ENCODE measurements at places on chromosomes 3 and 15.

DNA sequence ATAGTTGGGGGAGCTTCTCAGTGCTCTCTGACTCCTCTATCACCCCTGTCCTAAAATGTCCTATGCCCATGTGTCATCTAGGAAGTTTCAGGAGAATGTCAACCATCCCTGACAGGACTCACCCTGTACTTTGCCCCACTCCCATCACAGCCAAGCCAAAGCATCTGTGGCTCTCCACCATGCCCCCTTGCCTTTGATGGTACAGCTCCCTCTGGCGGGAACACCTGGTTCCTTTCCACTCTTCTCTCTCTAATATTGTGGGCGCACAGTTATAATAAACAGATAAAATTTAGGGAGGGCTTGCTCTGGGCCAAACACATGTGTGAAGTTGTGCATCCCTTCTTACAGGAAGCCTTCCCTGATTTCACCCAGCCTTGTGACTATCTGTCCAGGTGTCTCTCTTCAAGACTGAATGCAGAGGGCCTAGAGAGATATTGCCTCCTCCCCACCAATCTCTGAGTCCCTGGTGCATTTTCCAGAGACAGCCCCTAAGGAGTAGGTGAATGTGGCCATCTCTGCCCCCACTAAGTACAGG lies 62.8 kb downstream of the ISG20 start:
- DNase-seq, result no peak

- no peak for DNase-seq
Observed at GRCh38 chr3:136311261-136311660, 61.1 kb downstream of the PCCB start.

DNA sequence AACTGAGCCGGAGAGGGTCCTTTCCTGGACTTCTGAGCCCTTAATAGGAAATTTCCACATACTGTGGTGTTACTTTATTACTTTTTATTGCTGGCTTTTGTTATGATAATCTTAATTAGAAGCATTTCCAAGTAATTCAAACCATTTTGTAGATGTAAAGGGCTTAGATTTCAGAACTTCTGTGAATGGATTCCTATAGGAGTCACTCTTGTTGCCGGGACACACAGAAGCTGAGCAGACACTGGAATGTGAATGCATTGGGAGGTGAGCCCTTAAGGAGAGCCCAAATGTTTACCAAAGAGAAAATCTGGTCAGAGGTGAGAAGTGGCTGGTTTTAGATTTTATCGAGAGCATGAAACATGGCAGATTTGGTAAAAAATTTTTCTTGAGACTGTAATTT lies 87.4 kb downstream of the FNDC3B start:
- DNase-seq, result no peak

- no peak for DNase-seq
Observed at GRCh38 chr3:38085943-38086324, 46.9 kb downstream of the DLEC1 start.

DNA sequence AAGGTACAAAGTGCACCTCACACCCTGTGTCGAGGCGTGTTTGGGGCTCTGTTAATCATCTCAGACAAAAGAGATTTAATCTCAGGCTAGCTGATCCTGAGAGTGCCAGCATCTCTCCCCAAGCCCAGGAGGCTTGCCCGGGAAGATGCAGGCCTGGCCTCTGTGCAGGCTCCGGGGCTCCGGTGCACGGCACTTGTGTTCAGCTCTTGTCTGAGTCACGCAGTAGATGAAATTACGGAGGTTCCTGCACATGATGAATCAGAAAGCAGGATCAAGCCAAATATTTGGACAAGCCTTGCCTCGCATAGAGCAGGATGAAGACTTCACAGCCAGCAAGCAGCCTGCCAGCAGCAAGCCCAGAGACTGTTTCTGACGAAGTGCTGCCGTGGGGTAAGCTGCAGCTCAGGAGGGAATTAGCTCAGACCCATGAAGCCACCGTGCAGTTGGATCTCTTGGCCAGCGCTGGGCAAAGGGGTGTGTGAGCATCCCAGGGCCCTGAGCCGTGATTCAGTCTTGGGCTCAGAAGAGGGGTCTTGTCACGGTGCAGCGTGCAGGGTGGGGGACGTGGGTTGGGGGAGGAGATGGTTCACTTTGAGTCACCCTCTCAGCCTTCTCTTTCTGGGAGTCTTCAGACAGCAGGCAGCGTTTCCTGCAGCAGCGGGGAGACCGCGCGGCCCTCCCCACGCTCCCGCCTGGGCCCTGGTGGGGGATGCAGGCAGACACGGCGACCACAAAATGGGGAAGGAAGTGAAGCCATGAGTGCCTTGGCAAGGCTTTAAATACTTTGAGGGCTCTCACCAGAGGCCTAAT lies 89.2 kb upstream of the MEF2A start:
- peak; percentile 94 for DNase-seq

DNA sequence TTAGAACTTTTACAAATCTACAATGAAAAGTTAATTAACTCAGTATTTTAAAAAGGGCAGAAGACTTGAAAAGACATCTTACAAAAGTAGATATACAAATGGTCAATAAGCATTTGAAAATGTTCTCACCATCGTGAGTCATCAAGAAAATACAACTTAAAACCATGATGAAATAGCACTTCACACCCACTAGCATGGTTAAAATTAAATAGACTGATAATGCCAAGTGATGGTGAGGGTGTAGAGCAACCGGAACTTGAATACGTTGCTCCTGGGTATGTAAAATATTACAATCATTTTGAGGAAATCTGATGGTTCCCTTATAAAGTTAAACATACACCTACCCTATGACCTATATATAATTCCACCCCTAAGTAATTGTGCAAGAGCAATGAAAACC lies 319.8 kb upstream of the UMPS start:
- no peak for DNase-seq

GRCh38 chr3:156478891-156479290 lies 76.0 kb downstream of the SSR3 start:
- no peak for DNase-seq

DNA sequence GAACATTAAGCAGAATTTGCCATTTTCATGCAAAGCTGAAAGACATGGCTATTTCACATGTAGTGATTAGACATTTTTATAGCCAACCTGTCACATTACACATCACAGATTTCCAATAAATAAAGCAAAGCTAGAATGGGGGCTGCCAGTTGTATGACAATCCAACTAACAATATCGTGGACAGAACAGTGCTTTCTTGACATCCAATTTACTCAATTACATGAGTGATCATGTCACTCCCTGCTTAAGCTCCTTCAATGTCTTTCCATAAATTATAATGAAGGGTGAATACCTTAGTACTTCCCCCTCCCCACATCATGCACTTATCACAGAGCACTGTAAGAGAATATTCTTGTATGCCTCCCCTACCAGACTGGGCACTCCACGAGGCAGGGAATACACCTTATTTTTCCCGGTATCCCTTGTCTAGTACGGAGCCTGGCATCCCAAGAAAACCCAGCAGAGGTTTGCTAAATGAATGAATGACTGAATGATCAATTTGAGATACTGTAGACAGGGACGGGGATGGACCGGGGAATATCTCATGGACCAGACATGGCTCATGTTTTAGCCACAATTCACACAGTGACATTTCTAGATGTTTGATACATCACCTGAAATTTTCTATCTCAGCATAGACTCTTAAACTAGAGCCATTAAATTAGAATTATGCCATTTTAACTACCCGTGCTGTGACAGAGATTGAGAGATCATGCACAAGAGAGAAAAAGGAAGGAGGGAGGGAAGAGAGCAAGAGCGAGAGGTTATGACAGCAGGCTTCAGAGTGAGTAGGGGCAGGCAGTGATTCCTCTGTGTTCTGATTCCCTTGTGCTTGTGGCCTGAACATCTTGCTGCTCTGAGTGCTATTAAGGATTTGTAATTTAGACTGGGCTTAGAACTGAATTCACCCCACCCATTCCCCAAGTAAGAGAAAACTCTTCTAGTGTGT lies 77.7 kb downstream of the EPHB1 start:
- no peak for DNase-seq

GRCh38 chr3:16355828-16356227 lies 90.8 kb downstream of the OXNAD1 start:
- DNase-seq, result no peak

DNA sequence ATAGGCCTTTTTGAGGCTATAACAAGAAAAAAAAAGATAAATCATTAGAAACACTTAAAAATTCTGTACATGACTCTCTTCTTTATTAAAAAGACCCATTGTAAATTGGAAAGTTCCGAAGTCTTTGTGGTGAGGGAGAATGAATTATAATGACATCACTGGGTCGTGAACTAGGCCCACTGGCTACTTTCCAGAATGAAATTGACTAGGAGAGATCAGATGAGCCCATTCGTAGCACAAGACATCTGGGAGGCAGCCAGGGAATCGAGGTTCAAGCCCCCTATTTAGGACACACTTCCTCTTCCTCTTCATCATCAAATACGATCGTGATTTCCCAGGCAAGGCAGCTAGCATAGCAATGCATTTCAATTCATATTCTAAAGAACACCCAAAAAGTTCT lies 889.8 kb upstream of the NR2F2 start:
- DNase-seq, result no peak

Data from AG04449 (cell line).